Smooth muscle cell of bladder (primary cell): ENCODE measurements at places on chromosomes 11 and 22. TPM values are rescaled to one million over a fixed set of nuclear protein-coding genes. Genes with fewer than 3 reads are reported as not detected.

Gene OTOG
- not detected in 2 replicates for total RNA-seq

Gene FGF19
- not detected in 2 replicates for total RNA-seq

Gene CYTH4
- total RNA-seq, result 0.09 and 0.43 TPM in 2 replicates

Gene ZP1
- total RNA-seq, result 0.55 and 1.00 TPM in 2 replicates

Gene FOLH1
- 0.14 and 0.46 TPM in 2 replicates for total RNA-seq

Gene CATSPER1
- 0.14 TPM in 1 of 2 replicates, not detected in the other for total RNA-seq

Gene SNX32
- 0.65 and 1.3 TPM in 2 replicates for total RNA-seq

Gene BARX2
- total RNA-seq, result not detected in 2 replicates

Gene FGF4
- total RNA-seq, result not detected in 2 replicates

Gene CDC42BPG
- under 0.01 TPM in 2 replicates for total RNA-seq

Gene PHF21A
- total RNA-seq, result 11.7 and 14.1 TPM in 2 replicates

Gene RAG1
- total RNA-seq, result 0.14 and 0.18 TPM in 2 replicates

Gene FAT3
- total RNA-seq, result 0.14 and 4.8 TPM in 2 replicates

Gene IFITM5
- not detected in 2 replicates for total RNA-seq

Gene C11orf52
- total RNA-seq, result 0.83 TPM in 1 of 2 replicates, not detected in the other

Gene CBLIF
- not detected in 2 replicates for total RNA-seq

Gene WNT7B
- not detected in 2 replicates for total RNA-seq

Gene E2F8
- not detected in 2 replicates for total RNA-seq

Gene KDM4D
- total RNA-seq, result 0.37 and 0.43 TPM in 2 replicates

Gene LRRC10B
- total RNA-seq, result not detected in 2 replicates

Gene ACR
- total RNA-seq, result not detected in 2 replicates

Gene RAB36
- total RNA-seq, result 2.4 and 2.7 TPM in 2 replicates

Gene OR6A2
- 0.14 and 0.37 TPM in 2 replicates for total RNA-seq

Gene PNPLA5
- not detected in 2 replicates for total RNA-seq

Gene BATF2
- total RNA-seq, result 0.37 and 0.71 TPM in 2 replicates

Gene TBC1D22A
- 9.4 and 14.8 TPM in 2 replicates for total RNA-seq

Gene FXYD6
- 0.37 TPM in 1 of 2 replicates, not detected in the other for total RNA-seq

Gene CSRP3
- total RNA-seq, result not detected in 2 replicates

Gene CNTN5
- not detected in 2 replicates for total RNA-seq

Gene HOATZ
- not detected in 2 replicates for total RNA-seq

Gene FAM227A
- 1.6 and 2.1 TPM in 2 replicates for total RNA-seq

Gene MYBPC3
- total RNA-seq, result not detected in 2 replicates

Gene PATE4
- not detected in 2 replicates for total RNA-seq

Gene OR8D4
- total RNA-seq, result not detected in 2 replicates

Gene WT1
- under 0.01 and 1.1 TPM in 2 replicates for total RNA-seq

Gene RAB39A
- total RNA-seq, result not detected in 2 replicates

Gene OR4D5
- under 0.01 TPM in 1 of 2 replicates, not detected in the other for total RNA-seq

Gene ENTHD1
- total RNA-seq, result not detected in 2 replicates

Gene OR56A1
- total RNA-seq, result not detected in 2 replicates

Gene OR52I2
- not detected in 2 replicates for total RNA-seq

Gene UPK3A
- not detected in 2 replicates for total RNA-seq

Gene SLC22A9
- total RNA-seq, result not detected in 2 replicates

Gene NFAM1
- total RNA-seq, result under 0.01 TPM in 1 of 2 replicates, not detected in the other

Gene MUC5AC
- not detected in 2 replicates for total RNA-seq

Gene RASGRP2
- 0.18 and 0.71 TPM in 2 replicates for total RNA-seq

Gene CALCA
- not detected in 2 replicates for total RNA-seq

Gene SLC22A8
- not detected in 2 replicates for total RNA-seq

Gene KRTAP5-11
- not detected in 2 replicates for total RNA-seq

Gene AIFM3
- 0.57 and 1.3 TPM in 2 replicates for total RNA-seq

Gene CCND1
- 117 and 208 TPM in 2 replicates for total RNA-seq

Gene HBE1
- 0.14 TPM in 1 of 2 replicates, not detected in the other for total RNA-seq
